NCI-H187 (cell line): ENCODE measurements at places on chromosomes 1 and 21.

DNA sequence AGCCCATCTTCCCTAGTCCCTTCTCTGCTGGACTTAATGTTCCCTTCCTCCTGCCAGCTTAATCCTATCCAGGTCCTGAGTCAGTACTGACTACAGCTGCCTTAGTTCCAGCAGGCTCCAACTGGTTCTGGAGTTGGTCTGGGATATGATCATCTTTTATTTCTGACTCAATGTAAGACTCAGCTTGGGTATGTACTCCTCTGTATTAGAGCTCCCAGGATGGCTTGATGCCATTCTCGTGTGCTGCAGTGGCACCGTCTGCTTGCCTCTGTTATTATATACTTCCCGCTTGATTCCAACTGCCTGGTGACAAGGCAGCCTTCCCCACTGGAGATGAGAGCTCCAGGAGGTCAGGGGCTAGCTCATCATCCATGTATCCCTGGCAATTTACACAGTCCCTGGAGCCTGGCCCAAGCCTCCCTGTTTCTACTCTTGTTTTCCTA is 164.4 kb upstream of the DPT start:
- DNase-seq = no peak

GRCh38 chr1:46613661-46614603 is 2.7 kb downstream of the MOB3C start:
- DNase-seq = no peak

GRCh38 chr1:79005945-79006344 is 585 bp downstream of the ADGRL4 start:
- no peak for DNase-seq

DNA sequence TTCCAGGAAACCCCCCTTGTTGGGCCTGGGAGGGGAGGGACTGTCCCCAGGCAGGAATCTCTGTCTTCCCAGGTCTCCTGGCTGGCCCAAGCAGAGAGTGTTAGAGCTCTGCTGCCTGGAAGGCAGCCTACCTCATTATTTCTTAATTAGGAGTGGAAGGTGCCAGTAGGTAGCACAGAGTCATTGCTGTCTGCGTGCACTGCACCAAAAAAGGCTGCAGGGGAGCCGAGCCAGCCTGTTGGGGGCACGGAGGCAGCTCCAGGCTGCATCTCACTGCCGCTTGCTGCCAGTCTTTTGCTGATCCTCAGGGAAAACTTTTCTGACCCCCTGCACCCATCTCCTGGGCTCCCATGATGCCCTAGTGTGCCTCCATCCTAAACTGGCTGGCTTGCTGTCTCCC is 58.1 kb downstream of the LRRN2 start:
- no peak for DNase-seq

DNA sequence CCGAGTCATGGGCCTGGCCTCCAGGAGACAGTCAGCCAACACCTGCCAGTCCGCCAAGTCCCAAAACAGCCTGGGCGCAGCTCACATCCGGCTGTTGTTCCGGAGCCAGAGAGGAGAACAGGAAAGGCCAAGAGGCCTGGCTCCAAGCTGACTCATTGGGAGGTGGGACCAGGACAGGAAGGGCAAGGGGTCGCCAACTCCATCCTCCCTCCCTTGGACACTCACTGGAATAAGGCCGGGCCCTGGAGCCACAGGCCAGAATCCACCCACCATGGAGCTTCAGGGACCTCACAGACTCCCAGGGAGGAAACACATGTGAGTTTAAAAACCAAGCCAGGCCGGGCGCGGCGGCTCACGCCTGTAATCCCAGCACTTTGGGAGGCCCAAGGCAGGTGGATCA is 25.1 kb upstream of the CLIC4 start:
- no peak for DNase-seq

DNA sequence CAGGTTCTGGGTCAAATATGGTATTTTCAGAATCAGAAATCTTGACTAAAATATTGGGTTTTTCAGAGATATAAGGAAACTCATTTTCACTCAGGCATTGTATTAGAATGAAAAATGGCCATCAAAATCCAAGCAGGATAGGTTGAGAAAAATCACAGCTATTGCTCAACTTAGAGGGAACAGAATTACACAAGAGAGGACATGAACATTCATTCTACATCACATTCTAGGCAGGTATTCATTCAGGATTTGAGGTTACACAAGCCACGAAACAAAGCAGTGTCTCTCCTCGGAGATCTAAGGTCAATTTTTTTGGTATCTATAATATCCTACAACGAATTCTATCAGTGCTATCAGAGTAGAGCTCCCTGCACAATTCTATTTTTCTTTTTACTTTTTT is 163.6 kb upstream of the HP1BP3 start:
- no peak for DNase-seq

GRCh38 chr1:29998686-29999085 is 724.7 kb downstream of the MATN1 start:
- DNase-seq = no peak

- DNase-seq = no peak
Measured at GRCh38 chr1:112264010-112264409, 132.0 kb upstream of the CTTNBP2NL start.

DNA sequence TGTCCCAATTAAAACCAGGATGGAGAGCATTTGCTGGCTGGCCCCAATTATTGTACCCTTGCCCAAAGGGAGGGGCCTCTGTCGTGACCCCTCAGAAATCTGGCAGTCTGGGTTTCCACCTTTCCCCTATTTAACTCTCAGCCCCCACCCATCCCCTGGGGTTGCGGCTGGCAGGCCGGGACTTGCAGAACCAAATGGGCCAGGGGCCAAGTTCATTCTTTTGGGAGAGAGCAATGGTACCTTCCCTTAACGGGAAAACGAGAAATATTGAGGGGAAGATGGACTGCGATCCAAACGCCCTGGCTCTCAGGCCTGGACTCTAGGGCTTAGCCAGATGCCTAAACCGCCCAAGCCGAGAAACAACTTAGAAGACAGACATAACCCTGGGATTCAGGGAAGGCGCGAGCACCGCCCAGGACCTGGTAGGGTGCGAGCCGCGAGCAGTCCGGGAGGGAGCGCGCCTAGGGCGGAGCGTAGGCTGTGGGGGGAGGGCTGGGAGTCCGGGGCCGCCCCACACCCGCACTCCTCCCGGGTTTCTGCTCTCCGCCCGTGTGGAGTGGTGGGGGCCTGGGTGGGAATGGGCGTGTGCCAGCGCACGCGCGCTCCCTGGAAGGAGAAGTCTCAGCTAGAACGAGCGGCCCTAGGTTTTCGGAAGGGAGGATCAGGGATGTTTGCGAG is at the start of gene SLC27A3:
Gene SLC27A3 (plus strand): TSS at position 628 of the 678 bp plus-strand sequence. CDS start 91 bp downstream, outside the sequence.
- peak; percentile 79 for DNase-seq

DNA sequence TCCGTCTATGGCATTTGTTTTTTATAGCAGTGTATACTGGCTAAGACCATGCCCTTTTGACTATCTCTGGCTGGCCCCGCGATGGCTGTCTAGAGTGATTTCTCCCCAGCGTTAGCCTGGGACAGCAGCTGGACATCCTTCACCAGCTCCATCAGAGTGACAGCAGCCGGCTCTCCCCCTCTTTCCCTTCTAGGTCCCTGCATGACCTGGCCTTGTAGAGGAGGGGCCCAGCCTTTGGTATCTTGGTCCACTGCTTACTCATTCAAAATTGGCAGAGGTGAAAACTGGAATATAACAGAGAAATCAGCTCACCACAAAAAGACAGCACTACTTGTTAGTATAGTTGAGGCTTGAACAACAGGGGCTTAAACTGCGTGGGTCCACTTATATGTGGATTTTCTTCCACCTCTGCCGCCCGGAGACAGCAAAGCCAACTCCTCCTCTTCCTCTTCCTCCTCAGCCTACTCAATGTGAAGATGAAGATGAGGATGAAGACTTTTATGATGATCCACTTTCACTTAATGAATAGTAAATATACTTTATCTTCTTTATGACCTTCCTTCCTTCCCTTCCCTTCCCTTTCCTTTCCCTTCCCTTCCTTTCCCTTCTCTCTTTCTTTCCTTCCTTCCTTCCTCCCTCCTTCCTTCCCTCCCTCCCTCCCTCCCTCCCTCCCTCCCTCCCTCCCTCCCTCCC is 29.4 kb upstream of the B3GALNT2 start:
- no peak for DNase-seq
